ENCODE measurements at places on chromosomes 11 and 22.

DNA sequence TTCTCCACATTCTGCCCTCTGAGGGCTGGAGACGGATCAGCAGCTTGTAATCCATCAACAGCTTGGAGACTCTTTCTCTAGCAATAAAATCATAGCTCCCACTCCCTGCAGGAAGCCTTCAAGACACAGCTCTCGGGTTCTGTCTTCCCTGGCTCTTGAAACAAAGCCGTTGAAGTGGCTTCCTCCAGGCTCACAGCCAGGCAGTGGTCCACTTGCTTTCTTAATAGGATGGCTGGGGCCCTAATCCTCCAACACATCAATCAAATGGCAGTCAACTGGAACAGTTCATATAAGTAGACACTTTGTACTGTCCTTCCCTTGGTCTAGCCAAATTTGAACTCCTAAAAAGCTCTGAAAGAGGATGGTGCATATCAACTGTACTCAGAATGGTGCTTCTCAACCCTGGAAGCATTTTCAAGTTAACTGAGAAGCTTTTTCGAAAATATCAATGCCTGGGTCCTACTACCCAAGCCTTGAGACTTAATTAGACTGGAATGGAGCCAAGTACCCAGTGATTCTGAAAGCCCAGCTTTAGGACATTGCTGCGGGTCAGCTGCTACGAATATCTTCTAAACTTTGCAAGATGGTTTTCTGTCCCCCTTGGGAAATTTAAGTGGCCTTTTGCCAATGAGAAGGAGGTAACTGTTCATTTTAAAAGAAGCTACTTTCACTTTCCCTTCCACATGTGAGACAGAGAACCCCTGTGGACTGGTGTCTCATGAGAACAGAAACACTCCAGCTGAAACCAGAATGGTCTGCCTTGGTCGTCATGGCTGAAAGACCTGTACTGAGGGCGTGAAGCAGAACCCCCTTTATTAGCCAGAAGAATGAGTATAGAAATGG lies 74.7 kb downstream of the SC5D start:
- peak; percentile 39 for DNase-seq

- no peak for DNase-seq
These were observed 8.8 kb upstream of the LINC01488 start for GRCh38 chr11:69472541-69473275.

GRCh38 chr11:17161515-17161914 lies 46.3 kb downstream of the PIK3C2A start:
- no peak for DNase-seq

- no peak for DNase-seq
These were observed 13.5 kb upstream of the B3GNT6 start for GRCh38 chr11:77020734-77021133.

GRCh38 chr11:100929377-100929776 lies 200.2 kb downstream of the PGR start:
- DNase-seq: no peak

GRCh38 chr11:65499713-65500386 lies 1.0 kb downstream of the MALAT1 start:
- peak; percentile 67 for DNase-seq

GRCh38 chr11:24645563-24645962 lies 148.7 kb downstream of the LUZP2 start:
- no peak for DNase-seq

DNA sequence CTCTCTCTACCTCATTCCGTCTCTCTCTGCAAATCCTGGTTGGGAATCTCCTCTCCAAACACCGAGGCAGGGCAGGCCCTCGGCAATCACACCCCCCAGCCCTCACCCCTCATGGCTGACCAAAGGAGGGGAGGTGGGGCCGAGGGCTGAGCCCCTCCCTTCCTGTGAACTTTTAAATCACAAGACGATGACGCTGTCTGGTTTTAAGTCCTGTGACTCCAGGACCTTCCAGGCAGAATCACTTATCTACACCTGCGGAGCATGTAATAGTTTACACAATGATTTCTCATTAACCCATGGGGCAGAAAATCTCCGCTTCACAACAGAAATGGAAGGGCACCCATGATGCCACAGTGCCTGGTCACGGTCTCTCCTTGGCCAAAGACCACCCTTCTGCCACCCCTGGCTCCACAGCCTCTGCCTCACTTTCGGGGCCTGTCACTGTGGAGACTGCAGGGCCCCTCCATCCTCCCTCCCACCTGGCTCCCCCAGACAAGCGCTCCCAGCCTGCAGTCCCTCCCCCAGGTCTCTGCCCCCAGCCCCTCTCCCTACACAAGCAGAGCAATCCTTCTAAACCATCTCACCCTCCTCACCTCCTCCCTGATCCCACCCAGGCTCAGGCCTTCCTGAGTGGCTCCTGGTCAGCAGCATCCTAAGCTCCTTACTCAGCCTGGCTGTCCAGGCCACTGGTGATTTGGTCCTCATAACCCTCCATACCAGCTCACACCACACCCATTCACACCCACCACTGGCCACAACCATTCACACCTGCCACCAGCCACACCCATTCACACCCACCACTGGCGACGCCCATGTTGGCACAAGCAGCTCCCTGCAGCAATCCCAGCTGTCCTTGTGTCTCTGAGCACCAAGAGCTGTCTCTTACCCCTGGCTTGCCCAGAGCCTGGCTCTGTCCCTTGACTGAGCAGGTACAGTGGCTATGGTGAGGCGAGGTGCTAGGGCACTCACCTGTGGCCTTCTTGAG lies 30.7 kb upstream of the ARFGAP3 start:
- no peak for DNase-seq

- DNase-seq: no peak
These were observed 107.7 kb upstream of the B3GAT1 start for GRCh38 chr11:134519788-134520187.

DNA sequence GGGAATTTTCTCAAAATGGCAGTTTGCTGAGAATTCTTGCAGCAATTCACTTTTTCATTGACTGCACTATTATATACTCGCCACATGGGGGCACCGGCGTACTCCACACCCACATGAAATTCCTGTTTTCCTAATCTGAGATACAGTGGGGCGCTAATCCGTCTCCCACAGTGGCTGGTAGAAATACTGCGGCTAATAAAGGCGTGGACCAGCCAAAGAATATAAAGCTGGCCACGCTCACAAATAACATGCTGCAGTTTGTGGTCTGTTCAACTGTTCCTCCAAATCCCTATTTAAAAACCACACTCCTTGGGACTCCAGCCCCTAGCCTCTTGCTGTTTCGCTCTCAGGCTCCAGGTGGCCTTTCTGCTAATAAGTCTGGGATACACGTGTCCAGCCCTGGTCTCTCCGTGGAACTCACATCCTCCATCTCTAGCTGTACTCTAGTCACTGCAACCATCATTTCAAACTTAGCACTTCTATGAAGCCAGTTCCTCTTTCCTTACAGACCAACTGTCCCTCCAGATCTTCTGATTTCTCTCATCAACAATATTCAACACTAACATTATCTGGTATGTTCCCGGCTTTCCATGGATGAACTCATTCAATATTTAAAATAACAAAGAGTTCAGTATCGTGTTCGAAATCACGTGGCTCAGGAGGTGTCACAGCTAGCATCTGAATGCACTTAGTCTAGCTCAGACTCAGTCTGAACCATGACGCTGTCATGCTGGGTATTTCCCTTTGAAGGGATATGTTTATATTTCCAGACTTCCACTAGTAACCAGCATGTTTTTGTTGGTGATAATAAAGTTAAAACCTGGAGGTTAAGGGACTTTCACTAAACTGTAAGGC lies 22.0 kb downstream of the TBRG1 start:
- peak; percentile 7 for DNase-seq

DNA sequence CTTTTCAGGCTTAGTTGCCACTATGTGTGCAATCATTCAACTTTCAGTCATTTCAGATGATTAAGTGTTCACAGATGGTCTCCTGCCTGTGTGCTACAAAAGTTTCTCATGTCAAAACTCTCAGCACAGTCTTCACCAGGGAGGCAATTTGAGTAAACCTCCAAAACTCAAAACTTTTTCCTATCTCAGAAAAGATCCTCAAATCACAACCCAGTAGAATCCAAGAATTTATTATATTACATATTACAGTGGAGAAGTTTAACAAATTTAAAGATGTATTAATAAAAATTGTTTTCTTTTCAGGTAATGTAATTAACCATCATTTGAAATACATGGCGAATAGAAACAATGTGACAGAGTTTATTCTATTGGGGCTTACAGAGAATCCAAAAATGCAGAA lies at the start of gene OR4C13:
TSS of gene OR4C13 (plus strand) at position 301 of the 400 bp plus-strand sequence. CDS start at position 333, 32 bp downstream.
- no peak for DNase-seq

- DNase-seq: no peak
These were observed 24.9 kb downstream of the BMAL1 start for GRCh38 chr11:13302420-13302958.

GRCh38 chr11:15965562-15966250 lies 390.6 kb downstream of the SOX6 start:
- no peak for DNase-seq

DNA sequence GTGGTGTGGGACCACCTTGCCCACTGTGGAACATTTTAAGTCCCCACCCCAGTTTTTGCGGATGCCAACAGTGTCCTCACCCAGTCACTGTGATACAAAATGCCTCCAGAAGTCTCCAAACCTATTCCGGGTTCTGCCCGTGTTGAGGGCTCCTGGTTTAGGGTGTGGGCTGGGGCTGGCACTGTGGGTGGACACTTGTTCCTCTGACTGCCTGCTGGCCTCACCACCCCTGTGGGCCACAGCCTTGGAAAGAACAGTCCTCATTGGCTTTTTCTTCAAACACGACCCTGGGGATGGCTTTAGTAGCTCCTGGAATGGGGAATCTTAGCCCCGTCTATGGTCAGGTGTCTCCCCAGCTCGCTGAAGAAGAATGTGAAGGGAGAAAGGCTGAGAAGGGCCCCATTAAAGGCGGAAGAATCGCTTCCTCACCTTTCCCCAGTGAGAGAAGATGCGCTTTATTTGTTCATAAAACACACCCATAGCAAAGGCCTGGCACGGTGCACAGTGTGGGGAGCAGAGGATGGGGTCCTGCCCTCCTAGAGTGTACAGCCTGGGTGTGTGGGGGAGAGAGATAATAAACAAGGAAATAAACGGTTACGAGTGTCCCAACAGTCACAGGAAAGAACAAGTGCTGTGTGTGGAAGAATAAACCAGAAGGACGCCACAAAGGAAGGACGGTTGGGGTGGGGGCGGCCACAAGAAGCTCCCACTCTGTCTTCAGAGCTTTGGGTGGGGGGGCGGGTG lies 91.6 kb upstream of the SLC22A12 start:
- no peak for DNase-seq

DNA sequence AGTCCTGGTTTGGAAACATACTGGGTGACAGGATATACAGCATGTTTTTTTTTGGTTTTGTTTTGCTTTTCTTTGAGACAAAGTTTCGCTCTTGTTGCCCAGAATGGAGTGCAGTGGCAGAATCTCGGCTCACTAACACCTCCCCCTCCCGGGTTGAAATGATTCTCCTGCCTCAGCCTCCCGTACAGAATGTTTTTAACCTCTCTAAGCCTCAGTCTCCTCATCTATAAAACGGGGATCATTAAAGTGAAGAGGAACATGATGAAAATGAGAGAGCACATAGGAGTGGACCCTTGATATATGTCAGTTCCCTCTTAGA lies 28.1 kb upstream of the SCARF2 start:
- peak; percentile 36 for DNase-seq

- DNase-seq: no peak
These were observed 3.8 kb downstream of the SLC7A4 start for GRCh38 chr22:21028277-21029251.

GRCh38 chr11:64181506-64182411 lies 4.2 kb upstream of the STIP1 start:
- no peak for DNase-seq

DNA sequence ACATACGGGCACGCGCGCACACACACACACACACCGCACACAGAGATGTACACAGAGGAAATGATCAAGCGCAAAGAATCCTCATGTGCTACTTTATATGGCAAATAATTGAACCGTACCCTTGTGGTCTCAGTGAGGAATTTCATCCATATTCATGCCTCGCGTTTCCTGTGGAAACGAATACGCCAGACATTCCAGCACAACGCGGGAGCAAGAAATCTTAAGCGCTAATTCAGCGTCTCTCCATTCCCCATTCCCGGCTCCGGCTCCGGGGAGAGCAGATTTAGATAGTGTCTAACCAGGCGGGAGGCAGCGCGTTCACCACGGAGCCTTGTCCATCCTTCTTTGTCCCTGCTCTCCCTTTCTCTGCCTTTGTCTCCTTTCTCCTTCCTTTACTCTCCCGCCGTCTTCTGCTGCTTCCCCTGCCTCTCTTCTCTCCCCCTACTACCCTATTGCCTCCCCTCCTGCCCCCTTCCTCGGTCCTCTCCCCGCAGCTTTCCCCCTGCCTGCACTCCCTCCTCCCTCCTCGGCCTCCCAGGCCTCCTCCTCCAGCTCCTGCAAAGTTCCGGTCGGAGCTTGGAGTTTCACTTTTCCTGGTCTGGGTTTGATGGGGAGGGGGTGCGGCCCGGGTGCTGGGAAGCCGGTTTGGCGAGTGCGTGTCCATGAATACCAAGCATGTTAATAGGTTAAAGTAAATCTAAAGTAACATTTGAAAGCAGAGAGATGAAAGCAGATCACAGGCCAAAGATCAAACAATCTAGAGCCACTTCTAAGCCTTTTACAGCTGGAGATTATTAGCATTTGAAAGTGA lies 579.3 kb downstream of the BUD13 start:
- DNase-seq: no peak

GRCh38 chr22:46036558-46037408 lies 59.8 kb upstream of the WNT7B start:
- peak; percentile 45 for DNase-seq

GRCh38 chr22:29205252-29205593 lies 473 bp upstream of the EMID1 start:
- DNase-seq: no peak

DNA sequence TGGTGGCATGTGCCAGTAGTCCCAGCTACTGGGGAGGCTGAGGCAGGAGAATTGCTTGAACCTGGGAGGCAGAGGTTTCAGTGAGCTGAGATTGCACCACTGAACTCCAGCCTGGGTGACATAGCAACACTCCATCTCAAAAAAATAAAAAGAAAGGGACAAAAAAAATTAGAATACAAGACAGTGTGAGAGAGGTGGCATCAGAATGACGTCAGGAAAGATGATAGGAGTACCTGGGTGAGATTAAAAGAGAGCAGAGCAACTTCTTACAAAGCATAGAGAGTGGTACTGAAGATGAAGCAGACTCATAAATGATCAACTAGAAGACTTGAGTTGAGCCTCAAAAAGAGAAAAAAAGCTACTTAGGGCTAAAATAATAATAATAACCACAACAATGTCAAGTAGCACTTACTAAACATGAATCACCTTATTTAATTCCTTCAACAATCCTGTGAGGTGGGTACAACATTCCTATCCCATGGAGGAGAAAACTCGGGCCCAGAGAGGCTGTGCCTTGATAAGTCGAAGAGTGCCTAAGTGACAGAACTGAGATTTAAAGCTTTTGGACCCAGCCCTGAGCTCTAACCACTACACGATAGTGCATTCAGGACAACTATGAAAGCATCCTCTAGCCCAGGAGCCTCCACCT lies 5.2 kb upstream of the SLN start:
- no peak for DNase-seq

GRCh38 chr22:37023743-37024338 lies 4.3 kb downstream of the MPST start:
- no peak for DNase-seq

Measured in stimulated activated naive CD4-positive, alpha-beta T cell (primary cell).